ENCODE measurements at places on chromosomes 4 and X.

- no peak for DNase-seq
These were observed 30.2 kb downstream of the ASB5 start for GRCh38 chr4:176238826-176239225.

DNA sequence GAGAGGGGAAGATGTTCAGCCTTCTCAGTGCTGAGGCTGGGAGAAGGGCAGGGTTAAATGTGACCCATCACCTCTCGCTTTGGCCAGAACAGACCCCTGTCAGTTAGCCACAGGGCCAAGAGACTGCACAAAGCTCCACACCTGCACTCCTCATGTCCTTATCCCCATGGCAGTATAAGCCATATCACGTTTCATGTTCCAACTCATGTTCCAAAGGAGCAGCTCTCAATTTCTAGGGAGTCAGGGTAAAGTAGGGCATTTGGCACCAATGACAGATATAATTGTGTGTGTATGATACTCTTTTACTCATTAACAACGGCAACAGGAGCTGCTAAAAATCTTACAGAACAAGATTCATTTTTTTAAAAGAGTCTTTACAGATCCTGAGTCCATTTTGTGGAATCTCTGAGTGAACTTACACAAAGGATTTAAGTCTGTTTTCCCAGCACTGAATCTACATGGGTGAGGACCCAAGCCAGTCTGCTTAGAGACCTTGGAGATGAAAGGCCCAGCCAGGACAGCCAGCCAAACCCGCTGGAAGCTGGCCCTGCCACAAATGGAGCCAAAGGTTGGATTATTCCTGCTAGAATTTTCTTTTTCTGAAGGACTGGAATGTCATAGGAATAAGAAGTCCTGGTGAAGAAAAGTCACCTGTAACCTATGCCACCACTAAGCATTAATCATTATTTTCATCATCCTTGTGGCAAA is 129.1 kb upstream of the SMAD1 start:
- DNase-seq = no peak

- no peak for DNase-seq
These were observed 11.2 kb downstream of the EPGN start for GRCh38 chr4:74319470-74319869.

DNA sequence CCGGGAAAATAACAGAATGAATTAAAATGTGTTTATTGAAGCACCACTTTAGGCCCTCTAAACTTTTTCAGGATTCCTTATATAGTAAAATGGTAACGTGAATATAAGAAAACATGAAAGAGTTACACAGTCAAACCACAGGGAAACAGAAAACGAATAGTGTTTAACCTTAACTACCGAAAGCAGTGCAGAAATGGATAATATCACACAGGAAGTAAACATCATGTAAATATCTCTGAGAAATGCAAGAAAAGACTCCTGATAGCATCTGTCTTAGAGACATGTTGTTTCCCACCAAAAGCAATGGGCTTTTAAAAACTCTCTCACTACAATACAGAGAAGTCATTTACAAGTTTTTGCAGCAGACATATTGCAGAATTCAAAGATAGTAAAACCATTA is 323.9 kb upstream of the CXXC4 start:
- DNase-seq = no peak

GRCh38 chrX:109873574-109873973 is 129.3 kb upstream of the TMEM164 start:
- DNase-seq = no peak

- DNase-seq = no peak
These were observed 193.4 kb downstream of the UGT8 start for GRCh38 chr4:114791976-114792375.

DNA sequence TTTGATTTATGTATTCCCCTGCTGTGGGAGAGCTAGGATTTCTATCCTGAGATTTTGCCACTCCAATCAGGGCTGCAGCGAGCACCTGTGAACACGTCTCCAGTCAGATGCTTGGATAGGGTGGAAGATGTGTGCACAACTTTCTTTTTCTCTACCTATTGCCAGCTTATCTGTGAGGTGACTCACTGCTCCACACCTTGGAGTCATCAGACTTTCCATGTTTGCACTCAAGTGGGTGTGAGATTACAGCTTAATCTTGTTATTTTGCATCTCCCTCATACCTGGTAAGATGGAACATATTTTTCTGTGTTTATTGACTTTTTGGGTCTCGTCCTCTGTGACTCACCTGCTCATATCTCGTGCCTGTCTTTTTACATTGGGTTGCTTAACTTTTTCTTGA is 32.2 kb downstream of the PSAPL1 start:
- DNase-seq = no peak

GRCh38 chr4:16750882-16751642 is 147.4 kb downstream of the LDB2 start:
- DNase-seq = no peak

GRCh38 chr4:81196126-81196650 is 18.8 kb downstream of the PRKG2 start:
- no peak for DNase-seq

Data from Caco-2 (cell line).